ENCODE measurements at places on chromosomes 13 and 19. TPM values are rescaled to one million over a fixed set of nuclear protein-coding genes. Genes with fewer than 3 reads are reported as not detected.

DNA sequence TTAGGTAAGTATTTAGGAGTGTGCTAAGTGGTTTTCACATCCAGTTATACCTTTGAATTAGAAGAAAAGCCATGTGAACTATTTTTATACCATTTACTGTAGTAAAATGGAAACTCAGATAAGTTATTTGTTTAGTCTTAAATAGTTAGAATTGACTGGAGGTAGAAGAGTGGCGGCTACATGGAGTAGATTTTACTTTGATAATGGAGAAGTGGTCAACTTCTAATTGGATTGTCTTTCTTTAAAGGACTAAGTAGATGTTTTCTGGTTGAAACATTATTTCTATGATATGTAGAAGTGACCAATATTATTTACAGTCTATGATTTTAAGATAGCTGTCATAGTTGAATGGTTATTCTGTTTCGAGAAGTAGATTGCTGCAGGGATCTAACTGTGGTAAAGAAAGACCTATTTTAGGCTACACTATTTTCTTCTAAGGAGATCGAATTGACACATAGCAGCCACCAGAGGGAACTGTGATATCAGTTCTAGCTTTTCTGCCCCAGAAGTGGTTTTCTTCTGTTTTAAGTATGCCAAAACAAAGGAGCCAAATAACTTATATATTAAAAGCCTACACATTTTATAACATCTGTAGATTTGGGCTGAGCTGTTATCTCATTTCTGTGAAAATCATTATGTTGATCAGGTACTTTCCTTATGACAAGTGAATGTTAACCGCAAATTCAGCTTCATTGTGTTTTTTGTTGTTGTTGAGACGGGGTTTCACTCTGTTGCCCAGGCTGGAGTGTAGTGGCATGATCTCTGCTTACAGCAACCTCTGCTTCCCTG lies 26.1 kb downstream of the ZMYM2 start:
- peaks cover under 1% of the 10 kb centered on the region for H3K36me3 ChIP-seq
- no peaks in the 10 kb centered on the region for H3K27me3 ChIP-seq
- H3K27ac ChIP-seq = no peak overlapping the region
- no peak for DNase-seq

- no peak overlapping the region for H3K27ac ChIP-seq
- no peaks in the 10 kb centered on the region for H3K36me3 ChIP-seq
- DNase-seq = no peak
- no peak overlapping the region for H3K4me3 ChIP-seq
Observed at GRCh38 chr19:44662691-44663385, 8.4 kb upstream of the CEACAM19 start.

GRCh38 chr13:40060296-40061007 lies 405.0 kb downstream of the COG6 start:
- no peak overlapping the region for H3K4me3 ChIP-seq
- no peak overlapping the region for H3K27ac ChIP-seq
- peaks cover 10% of the 10 kb centered on the region for H3K27me3 ChIP-seq
- H3K4me1 ChIP-seq = no peaks in the 10 kb centered on the region
- DNase-seq = no peak

DNA sequence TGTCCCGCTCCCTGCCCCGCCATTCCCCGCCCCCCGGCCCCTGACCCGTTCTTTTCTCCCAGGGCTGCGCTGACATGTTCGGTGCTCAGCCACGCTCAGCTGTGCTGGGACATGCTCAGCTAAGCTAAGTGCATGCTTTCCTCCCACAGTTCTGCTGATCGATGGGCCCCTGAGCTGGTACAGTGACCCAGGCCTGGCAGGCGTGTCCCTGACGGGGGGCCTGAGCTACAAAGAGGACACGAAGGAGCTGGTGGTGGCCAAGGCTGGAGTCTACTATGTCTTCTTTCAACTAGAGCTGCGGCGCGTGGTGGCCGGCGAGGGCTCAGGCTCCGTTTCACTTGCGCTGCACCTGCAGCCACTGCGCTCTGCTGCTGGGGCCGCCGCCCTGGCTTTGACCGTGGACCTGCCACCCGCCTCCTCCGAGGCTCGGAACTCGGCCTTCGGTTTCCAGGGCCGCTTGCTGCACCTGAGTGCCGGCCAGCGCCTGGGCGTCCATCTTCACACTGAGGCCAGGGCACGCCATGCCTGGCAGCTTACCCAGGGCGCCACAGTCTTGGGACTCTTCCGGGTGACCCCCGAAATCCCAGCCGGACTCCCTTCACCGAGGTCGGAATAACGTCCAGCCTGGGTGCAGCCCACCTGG lies 3.7 kb downstream of the TNFSF9 start:
- H3K36me3 ChIP-seq = no peaks in the 10 kb centered on the region
- H3K4me3 ChIP-seq = no peak overlapping the region
- no peak for DNase-seq

DNA sequence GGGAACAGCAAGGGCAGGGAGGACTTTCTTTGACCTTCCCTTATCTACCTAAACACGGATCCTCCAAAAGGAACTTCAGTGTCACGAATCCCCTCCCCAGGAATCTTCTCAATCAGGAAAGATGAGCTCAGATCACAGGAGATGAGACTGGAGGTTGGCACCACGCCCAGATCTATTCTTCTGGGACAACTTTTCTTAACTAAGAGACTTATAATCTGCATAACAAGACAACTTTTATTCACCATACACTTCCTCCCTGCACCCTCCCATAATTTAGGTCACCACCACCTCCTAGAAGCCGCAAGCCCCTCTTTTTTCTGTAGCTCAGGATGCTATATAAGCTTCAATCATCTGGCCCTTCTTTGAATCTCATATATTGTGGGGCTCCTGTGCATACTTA lies 19.2 kb upstream of the AKT2 start:
- no peak for DNase-seq
- no peaks in the 10 kb centered on the region for H3K36me3 ChIP-seq
- H3K4me1 ChIP-seq = peaks cover 3% of the 10 kb centered on the region
- H3K4me3 ChIP-seq = no peak overlapping the region

GRCh38 chr19:10762656-10763055 lies 44.8 kb downstream of the DNM2 start:
- H3K4me3 ChIP-seq = peak overlapping the region; percentile 65
- H3K27me3 ChIP-seq = no peaks in the 10 kb centered on the region
- no peak for DNase-seq
- peaks cover 63% of the 10 kb centered on the region for H3K4me1 ChIP-seq
- peaks cover 10% of the 10 kb centered on the region for H3K36me3 ChIP-seq
- H3K27ac ChIP-seq = peak overlapping the region; percentile 92

DNA sequence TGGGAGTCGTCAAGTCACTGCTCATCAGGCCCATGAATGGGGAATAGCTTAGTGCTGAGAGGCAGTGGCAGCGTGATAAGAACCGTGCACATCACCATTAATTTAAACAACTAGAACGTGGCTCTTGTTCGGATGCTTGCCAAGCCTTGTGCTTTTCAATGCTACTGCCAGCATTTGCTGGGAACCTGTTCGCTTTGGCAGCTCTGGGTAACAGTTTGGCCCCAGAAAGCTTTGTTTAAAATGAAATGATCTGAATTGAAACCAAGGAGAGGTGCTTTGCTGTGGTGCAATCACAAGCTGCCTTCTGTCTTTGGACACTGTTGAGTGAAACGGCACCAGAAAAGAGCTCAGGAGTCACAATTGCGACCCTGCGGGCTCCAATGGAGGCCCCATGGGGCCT lies 53.5 kb upstream of the OLFM4 start:
- H3K27me3 ChIP-seq = peaks cover 22% of the 10 kb centered on the region
- no peak for DNase-seq
- no peak overlapping the region for H3K4me3 ChIP-seq
- H3K36me3 ChIP-seq = no peaks in the 10 kb centered on the region
- no peak overlapping the region for H3K27ac ChIP-seq
- H3K4me1 ChIP-seq = no peaks in the 10 kb centered on the region

- H3K27me3 ChIP-seq = no peaks in the 10 kb centered on the region
- no peak for DNase-seq
- no peak overlapping the region for H3K4me3 ChIP-seq
Observed at GRCh38 chr19:962683-963400, 21.3 kb upstream of the WDR18 start.

GRCh38 chr19:31312677-31313244 lies 36.5 kb downstream of the TSHZ3 start:
- no peak for DNase-seq
- H3K27me3 ChIP-seq = no peaks in the 10 kb centered on the region
- no peaks in the 10 kb centered on the region for H3K36me3 ChIP-seq
- peaks cover 8% of the 10 kb centered on the region for H3K4me1 ChIP-seq

- H3K36me3 ChIP-seq = peaks cover 6% of the 10 kb centered on the region
- no peak overlapping the region for H3K27ac ChIP-seq
- no peaks in the 10 kb centered on the region for H3K27me3 ChIP-seq
- peaks cover 46% of the 10 kb centered on the region for H3K4me1 ChIP-seq
- no peak for DNase-seq
- H3K4me3 ChIP-seq = no peak overlapping the region
Observed at GRCh38 chr13:99267927-99268326, 9.7 kb upstream of the GPR18 start.

- H3K4me1 ChIP-seq = no peaks in the 10 kb centered on the region
- no peak for DNase-seq
- peaks cover 6% of the 10 kb centered on the region for H3K36me3 ChIP-seq
- no peaks in the 10 kb centered on the region for H3K27me3 ChIP-seq
Observed at GRCh38 chr13:54091884-54092283, 1063.3 kb downstream of the OLFM4 start.

DNA sequence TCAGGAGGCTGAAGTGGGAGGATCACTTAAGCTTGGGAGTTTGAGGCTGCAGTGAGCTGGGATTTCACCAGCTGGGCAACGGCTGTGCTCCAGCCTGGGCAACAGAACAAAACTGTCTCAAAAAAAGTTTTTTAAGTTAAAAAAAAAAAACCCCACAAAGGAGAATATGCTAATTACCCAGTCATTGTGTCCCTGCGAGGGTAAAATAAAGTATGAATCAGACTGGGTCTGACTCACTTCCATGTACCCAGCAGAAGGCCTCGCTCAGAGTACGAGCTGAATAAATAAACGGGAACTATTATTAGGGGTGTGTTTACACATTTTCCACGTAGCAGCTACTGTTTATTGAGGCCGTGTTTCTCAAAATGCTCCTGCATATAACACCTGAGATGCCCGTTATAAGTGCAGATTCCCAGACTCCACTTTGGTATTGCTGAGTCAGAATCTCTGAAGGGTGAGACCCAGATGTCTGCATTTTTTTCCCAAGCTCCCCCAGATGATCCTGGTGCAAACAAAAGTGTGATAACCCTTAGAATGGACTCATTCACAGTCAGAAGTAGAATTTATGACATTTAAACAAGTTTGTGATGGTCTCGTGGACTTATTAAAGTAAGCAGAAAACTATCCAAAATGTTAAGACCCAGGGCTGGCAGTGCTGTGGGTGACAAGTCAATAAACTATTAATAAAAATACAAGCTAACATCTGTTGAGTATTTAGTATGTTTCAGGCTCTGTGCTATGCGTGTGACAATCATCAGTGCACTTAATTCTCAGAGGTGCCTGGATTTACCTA lies 28.2 kb downstream of the KCNC3 start:
- no peaks in the 10 kb centered on the region for H3K4me1 ChIP-seq
- H3K4me3 ChIP-seq = no peak overlapping the region
- H3K27me3 ChIP-seq = peaks cover 16% of the 10 kb centered on the region

- H3K27me3 ChIP-seq = no peaks in the 10 kb centered on the region
- H3K4me1 ChIP-seq = peaks cover 27% of the 10 kb centered on the region
- peak overlapping the region; percentile 90 for H3K27ac ChIP-seq
- peaks cover 7% of the 10 kb centered on the region for H3K36me3 ChIP-seq
- peak overlapping the region; percentile 98 for H3K4me3 ChIP-seq
- no peak for DNase-seq
Observed at GRCh38 chr13:110716247-110716515, 2.7 kb downstream of the ING1 start.

- H3K4me1 ChIP-seq = peaks cover 14% of the 10 kb centered on the region
- H3K27ac ChIP-seq = no peak overlapping the region
- peak overlapping the region; percentile 53 for H3K4me3 ChIP-seq
- H3K36me3 ChIP-seq = no peaks in the 10 kb centered on the region
Observed at GRCh38 chr19:5803752-5804515, 933 bp upstream of the NRTN start.

GRCh38 chr13:95552208-95552538 lies 347 bp upstream of the CLDN10 start:
- no peak overlapping the region for H3K4me3 ChIP-seq
- no peaks in the 10 kb centered on the region for H3K4me1 ChIP-seq
- H3K27me3 ChIP-seq = peaks cover 43% of the 10 kb centered on the region
- no peak for DNase-seq
- peaks cover 5% of the 10 kb centered on the region for H3K36me3 ChIP-seq

GRCh38 chr19:11483366-11484111 lies 2.7 kb upstream of the ELAVL3 start:
- DNase-seq = no peak
- H3K27ac ChIP-seq = peak overlapping the region; percentile 69
- H3K4me1 ChIP-seq = peaks cover 18% of the 10 kb centered on the region
- H3K27me3 ChIP-seq = peaks cover 15% of the 10 kb centered on the region
- H3K4me3 ChIP-seq = peak overlapping the region; percentile 76

GRCh38 chr13:25743421-25743820 lies 308.4 kb downstream of the SHISA2 start:
- H3K4me3 ChIP-seq = no peak overlapping the region
- no peak overlapping the region for H3K27ac ChIP-seq
- peaks cover 11% of the 10 kb centered on the region for H3K4me1 ChIP-seq
- no peak for DNase-seq

DNA sequence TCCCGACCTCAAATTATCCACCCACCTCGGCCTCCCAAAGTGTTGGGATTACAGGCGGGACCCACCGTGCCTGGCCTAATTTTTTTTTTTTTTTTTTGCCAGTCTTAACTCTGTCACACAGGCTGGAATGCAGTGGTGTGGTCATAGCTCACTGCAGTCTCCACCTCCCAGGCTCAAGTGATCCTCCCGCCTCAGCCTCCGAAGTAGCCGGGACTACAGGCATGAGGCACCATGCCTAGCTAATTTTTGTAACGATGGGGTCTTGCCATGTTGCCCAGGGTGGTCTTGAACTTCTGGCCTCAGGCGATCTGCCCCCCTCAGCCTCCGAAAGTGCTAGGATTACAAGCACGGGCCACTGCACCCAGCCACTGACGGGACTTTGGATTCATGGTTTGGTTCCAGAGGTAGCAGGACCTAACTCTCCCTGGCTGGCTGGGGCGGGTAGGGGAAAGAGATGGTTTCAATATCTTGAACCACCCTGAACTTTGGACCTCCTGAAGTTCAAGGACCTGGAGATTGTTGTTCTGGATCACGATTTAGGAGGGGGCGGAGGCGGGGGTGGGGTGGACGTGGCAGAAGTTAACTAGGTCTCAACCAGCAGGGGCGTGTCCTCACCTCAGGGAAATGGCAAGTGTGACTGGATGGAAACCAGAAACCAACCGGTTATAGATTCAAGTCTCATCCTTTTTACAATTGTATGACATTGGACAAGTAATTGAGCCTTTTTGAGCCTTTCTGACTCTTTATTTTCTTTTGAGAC lies 40.8 kb downstream of the IER2 start:
- DNase-seq = no peak
- H3K27ac ChIP-seq = no peak overlapping the region
- H3K36me3 ChIP-seq = no peaks in the 10 kb centered on the region
- peaks cover 14% of the 10 kb centered on the region for H3K4me1 ChIP-seq

GRCh38 chr13:92097337-92097903 lies 699.0 kb downstream of the GPC5 start:
- peaks cover 6% of the 10 kb centered on the region for H3K36me3 ChIP-seq
- no peak overlapping the region for H3K4me3 ChIP-seq
- no peaks in the 10 kb centered on the region for H3K27me3 ChIP-seq
- no peak for DNase-seq

PRTN3 gene
- not detected for total RNA-seq

NDUFB7 gene
- 109 TPM for total RNA-seq

LYL1 gene
- 0.86 TPM for total RNA-seq

SLITRK5 gene
- 0.03 TPM for total RNA-seq

REEP6 gene
- 1.7 TPM for total RNA-seq

All from natural killer cell treated with Interleukin-12 subunit alpha and Interleukin-12 subunit beta and Interleukin-15 and Interleukin-18, amount 100 ng/mL, for 72 hours (primary cell).